ENCODE measurements at places on chromosomes 4 and X.

DNA sequence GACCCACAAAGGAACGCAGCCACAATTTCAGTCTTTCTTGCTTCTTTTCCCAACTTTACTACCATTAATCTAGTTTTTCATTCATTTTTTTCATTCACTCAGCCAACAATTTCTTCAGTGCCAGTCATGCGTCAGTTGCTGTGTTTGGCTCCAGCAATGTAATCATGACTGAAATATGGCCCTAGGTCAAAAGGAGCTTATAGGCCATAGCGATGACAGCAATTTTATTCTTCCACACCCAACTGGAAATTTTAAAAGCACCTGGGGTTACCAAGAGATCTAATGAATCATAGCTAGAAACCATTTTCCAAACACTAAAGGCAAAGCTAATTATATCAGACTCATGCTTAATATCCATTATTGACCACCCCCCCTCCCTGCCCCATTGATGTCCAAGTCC is 29.8 kb upstream of the C1QTNF7 start:
- no peak for DNase-seq

DNA sequence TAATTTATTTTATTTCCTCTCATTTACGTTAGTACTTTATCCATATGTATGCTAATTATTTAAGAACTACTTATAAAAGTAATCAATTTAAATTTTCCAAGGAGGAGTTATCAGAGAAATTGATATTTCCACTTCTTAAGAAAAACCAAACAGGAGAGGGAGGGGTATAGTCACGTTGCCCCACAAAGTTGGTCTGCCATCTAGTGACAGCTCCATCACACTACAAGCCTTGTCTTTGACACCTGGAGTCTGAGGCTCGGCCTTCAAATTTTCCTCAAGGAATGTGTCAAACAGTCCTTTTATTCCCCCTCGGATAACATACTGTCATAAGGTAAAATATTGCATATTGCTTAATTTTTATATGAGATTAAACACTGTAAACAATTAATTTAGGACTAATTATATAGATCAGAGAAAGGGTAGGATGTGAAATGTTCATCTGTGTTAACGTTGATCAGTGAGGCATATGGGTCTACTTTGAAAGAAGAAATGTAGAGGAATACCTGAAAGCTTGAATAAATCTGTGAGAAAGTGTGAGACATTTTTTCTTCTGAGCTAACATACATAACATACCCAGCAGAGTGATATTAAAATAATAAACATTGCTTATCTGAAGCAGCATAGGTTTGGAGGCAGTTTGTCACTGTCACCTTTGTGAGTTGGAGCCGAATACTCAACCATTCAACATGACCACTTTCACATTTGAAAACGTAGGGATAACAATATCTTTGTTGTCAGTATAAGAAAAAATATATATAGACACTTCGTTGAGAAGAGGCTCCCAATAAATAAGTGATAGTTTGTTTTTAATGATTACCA is 114.4 kb downstream of the GLRA3 start:
- no peak for DNase-seq

DNA sequence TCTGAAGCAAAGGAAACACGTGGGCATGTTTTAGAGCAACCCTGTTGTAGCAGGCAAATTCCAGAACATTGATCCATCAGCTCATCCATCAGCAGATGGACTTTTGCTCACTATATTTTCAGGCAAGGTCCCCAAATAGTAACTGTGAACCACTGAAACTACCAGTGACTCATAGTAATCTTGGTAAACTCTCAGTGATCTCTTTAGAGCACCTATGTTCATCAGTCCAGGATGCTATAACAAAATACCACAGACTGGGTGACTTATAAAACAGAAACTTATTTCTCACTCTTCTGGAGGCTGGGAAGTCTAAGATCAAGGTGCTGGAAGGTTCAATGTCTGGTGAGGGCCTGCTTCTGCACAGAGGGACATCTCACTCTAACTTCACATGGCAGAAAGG is 28.9 kb upstream of the BTC start:
- no peak for DNase-seq

GRCh38 chrX:79146640-79147390 is 2.3 kb downstream of the GPR174 start:
- no peak for DNase-seq

DNA sequence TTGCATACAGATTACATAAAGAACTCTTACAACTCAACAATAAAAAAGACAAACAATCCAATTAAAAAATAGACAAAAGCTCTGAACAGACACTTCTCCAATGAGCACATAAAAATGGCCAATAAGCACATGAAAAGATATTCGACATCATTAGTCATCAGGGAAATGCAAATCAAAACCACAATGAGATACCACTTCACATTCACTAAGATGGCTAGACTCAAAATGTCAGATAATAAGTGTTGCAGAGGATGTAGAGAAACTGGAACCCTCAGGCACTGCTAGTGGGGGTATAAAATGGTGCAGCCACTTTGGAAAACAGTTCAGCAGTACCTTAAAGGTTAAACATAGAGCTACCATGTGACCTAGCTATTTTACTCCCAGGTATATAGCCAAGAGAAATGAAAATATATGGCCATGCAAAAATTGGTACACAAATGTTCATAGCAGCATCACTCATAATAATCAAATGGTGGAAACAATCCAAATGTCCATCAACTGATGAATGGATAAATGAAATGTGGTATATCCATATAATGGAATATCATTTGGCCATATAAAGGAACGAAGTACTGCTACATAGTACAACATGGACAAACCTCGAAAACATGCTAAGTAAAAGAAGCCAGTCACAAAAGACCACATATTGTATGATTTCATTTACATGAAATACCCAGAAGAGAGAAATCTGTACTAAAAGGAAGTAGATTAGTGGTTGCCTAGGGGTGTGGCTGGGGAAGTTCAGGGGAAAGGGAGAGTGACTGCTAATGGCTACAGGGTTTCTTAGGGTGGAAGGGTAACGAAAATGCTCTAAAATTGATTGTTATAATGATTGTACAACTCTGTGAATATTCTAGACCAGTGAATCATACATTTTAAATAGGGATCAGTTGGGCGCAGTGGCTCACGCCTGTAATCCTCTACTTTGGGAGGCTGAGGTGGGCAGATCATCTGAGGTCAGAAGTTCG is 29.4 kb downstream of the SASH3 start:
- DNase-seq = no peak

GRCh38 chr4:157751631-157752030 is 421.2 kb downstream of the GASK1B start:
- no peak for DNase-seq

GRCh38 chr4:40918330-40918729 is 168.6 kb downstream of the NSUN7 start:
- DNase-seq = no peak

- no peak for DNase-seq
Observed at GRCh38 chrX:11407331-11408108, 114.3 kb downstream of the AMELX start.

- no peak for DNase-seq
Observed at GRCh38 chrX:18931972-18932371, 51.9 kb downstream of the PHKA2 start.

GRCh38 chr4:125433453-125433852 is 118.7 kb downstream of the FAT4 start:
- DNase-seq = no peak

GRCh38 chr4:24210332-24210902 is 320.6 kb upstream of the PPARGC1A start:
- no peak for DNase-seq

DNA sequence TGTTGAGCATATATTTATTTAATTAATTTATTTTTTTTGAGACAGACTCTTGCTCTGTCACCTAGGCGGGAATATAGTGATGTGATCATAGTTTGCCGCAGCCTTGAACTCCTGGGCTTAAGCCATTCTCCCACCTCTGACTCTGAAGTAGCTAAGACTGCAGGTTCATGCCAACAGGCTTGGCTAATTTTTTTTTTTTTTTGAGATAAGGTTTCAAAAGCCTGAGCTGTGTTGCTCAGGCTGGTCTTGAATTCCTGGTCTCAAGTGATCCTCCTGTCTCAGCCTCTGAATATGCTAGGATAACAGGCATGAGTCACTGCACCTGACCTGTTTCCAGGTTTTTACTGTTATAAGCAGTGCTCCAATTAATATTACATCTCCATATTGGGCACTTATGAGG is 4.8 kb downstream of the ADD1 start:
- no peak for DNase-seq

DNA sequence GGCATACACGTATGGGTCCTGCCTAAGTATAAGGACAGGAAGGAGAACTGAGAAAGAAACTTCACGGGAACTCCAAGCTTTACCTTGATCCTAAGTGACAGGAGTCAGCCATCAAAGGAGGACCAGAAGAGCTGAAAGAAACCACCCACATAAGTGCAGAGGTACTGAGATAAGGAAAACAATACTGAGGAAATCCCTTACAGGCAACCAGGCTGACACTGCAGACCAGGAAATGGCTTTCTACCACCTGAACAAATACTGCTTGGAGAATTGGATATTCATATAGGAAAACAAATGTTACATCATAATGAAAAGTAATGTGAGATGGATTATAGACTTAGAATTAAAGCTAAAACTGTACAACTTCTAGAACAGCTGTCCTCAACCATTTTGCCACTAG is 127.0 kb downstream of the IL15 start:
- no peak for DNase-seq

DNA sequence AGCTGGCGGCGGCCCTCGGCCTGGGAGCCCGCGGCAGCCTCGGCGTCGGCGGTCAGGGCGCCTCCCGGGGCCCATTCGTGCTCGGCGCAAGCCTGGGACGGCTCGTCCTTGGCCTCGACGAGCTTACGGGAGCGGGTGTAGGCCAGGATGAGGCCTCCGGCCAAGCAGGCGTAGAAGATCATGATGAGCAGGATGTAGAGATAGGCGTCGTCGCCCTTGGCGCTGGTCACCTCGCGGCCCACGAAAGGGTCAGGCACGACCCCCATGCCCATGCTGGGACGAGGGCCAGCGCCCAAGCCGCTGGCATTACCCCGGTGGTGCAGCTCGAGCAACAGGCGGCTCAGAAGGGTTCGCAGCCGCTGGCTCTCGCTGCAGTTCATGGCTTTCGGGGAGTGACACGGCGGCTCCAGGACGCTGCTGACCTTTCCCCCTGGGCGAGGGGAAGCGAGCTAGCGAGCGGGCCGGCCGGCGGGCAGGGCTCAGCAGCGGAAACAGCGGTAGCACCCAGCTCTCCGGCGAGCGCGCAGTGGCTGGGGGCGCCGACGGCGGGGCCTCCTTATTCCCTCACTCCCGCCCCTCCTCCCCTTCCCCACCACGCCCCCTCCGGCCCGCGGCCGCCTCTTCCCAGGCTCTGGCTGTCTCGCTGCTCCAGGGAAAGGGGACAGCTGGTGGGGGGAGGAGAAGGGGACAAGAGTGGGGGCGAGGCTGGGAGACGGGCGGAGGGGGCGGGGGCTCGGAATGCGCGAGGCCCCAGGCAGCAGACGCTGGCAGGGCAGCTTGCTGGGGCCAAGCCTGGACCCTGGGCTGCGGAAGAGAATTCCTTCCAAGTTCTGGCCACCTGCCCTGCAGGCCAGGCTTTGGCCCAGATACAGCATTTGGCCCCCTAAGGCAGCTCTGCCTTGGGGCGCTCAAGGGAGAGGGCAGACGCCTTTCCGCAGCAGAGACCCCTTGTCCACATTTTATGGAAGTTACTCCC is at the start of gene KCNE5:
Gene KCNE5, minus strand, starts transcription at position 532 of the 976 bp plus-strand sequence. Its CDS starts 152 bp downstream, at position 380.
- no peak for DNase-seq

- DNase-seq = no peak
Observed at GRCh38 chr4:13920111-13920875, 292.8 kb upstream of the BOD1L1 start.

DNA sequence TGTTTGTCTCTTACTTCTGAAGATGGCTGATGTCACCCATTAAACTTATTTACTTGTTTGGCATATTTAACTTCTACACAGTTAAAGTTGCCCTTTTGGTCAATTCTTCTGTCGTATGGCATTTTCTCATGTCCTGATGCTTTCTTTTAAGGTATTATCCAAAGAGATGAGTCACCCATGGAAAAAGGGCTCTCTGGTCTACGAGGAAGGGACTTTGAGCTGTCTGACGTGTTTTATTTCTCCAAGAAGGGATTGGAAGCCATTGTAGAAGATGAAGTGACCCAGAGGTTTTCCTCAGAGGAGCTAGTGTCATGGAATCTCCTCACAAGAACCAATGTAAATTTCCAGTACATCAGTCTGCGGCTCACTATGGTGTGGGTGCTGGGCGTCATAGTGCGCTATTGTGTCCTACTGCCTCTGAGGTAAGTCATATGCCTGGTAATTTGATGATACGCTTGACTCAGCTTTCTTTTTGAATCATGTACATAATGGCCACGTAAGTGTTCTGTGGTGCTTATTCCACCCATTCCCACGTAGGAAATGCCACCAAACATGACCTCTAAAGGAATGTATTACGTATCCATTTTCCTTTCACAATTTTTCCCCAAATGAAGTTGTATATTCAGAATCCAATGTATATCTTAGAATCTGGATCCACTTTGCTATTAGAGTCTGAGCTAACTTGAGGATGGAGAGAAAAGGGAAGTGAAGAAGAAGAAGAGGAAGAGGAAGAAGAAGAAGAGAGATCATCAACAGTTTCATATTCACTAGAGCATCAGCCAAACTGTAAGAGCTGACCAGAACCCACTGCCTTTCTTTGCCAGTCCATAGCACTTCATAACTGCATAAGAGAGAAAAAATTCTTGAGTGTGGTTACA is 45.7 kb downstream of the GPAT3 start:
- DNase-seq = no peak

DNA sequence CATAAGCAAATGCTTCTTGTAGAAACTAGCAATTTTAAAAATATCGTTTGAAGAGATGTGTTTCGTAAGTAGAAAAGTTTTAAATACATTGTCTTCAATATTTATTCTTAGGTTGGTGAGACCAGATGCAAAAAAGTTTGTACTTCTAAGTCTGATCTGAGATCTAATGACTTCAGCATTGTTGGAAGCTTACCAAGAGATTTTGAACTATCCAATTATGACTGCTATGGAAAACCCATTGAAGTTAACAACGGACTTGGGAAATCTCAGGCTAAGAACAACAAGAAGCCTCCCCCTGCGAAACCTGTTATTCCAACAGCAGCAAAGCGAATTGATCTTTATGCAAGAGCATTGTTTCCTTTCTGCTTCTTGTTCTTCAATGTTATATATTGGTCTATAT is 50.2 kb upstream of the GRIA2 start:
- DNase-seq = no peak

DNA sequence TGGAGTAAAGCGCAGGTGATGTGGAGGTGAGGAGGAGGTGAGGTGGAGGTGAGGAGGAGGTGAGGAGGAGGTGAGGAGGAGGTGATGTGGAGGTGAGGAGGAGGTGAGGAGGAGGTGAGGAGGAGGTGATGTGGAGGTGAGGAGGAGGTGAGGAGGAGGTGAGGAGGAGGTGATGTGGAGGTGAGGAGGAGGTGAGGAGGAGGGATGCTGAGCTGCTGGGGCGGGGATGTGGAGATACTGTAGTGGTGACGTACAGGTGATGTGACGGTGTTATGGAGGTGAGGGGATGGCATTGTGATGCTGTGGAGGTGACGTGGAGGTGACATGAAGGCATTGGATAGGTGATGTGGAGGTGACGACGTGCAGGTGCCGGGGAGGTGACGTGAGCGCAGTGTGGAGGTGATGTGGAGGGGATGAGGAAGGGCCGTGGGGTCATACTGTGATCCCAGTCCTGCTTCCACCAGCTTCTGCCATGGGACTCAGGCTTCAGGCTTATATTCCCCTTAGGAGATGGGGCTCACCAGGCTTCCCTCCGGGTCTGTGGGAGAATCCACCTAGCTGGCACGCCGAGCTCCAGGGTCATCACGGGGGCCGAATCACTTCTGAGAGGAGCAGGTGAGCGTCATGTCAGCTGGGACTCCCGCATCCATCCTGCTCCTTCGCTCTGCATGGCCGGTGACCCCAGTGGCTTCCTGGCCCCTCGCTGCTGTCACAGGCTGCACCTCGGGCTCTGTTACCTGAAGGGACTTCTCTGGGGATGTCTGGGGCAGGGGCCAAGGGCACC is 47.9 kb upstream of the GRPEL1 start:
- no peak for DNase-seq
